Dermis blood vessel endothelial cell (primary cell): ENCODE measurements at places on chromosomes 5 and 9. TPM values are rescaled to one million over a fixed set of nuclear protein-coding genes. Genes with fewer than 3 reads are reported as not detected.

- no peak for DNase-seq
Measured at GRCh38 chr5:113195771-113196170, 219.2 kb downstream of the DCP2 start.

- DNase-seq: peak; percentile 34
Measured at GRCh38 chr5:132639706-132640130, 18.3 kb upstream of the IL13 start.

DNA sequence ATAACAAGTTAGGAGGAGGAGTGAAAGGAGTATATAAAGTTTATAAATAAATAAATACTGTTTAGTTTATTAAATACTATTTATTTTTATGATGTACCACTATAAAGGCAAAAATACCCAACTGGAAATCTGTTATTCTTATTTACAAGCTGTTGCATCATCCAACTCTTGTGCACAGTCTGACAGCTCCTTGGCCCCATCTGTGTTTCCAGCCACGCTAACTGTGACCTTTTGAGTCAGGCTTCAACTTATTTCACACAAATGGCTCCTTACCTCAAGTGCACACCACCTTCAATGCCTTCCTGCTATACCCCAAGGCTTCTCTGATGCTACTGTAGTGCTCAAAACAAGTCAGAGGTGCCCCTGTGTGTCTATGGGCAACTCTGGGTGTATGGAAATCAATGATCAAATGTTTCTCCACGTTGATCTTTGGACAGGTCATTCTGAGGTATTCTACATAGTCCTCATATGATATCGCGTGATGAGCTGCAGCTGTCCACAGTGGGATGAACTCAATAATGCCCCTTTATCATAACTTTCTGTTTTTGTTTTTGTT is 303.2 kb upstream of the GRAMD2B start:
- no peak for DNase-seq

- DNase-seq: peak; percentile 94
Measured at GRCh38 chr5:57383093-57383861, 99.3 kb downstream of the ACTBL2 start.

GRCh38 chr9:114511978-114512874 is 7.0 kb upstream of the WHRN start:
- peak; percentile 26 for DNase-seq

GRCh38 chr9:98215821-98216220 is 23.4 kb upstream of the CORO2A start:
- peak; percentile 63 for DNase-seq

- peak; percentile 33 for DNase-seq
Measured at GRCh38 chr9:88537761-88538091, 2.7 kb downstream of the NXNL2 start.

- DNase-seq: no peak
Measured at GRCh38 chr9:116891424-116891823, 204.3 kb downstream of the TRIM32 start.

DNA sequence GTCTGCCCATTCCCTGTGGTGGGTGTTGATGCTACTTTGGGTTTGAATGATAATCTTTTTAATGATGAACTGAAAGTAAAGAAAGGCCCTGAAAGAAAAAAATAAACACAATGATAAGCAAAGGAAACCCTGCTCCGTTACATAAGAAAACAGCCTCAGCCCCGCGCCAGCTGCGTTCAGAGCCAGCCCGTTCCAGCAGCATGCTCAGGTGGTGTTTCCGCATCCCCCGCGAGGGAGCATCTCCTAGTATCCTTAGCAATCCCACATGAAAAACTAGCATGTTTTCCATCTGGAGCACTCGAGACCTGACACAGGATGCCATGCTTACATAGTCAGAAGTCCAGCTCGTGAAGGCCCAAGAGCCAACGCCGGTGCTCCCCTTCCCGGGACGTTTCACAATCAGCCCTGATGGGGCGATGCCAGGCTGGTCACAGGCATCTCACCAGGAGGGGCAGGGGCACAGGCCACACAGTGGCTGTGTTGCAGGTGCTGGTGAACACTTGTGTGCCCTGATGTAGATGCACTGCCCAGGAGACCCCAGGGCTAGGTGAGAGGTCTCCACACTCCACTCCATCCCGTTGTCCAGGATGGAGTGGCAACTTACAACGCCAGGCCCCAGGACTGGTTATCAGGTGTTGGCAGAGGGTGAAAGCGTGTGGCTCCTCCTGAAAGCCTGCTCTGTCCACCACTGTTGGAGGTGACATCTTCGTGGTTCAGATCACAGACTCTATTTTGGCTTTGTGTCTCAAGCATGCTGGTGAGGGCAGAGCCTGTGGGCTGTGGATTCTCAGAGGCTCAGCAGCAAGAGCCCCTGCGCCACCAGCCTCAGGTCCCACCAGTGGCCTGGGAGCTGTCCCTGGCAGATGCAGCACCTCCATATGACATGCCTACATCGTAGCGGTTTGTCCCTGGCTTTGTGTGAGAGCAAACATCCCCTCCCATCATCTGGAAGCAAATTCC is 246.8 kb upstream of the IRX1 start:
- DNase-seq: no peak

LCN10 gene
- 0.05 TPM in 1 of 2 replicates, not detected in the other for total RNA-seq

PDCD1LG2 gene
- 3.4 and 4.4 TPM in 2 replicates for total RNA-seq

GFI1B gene
- total RNA-seq: not detected in 2 replicates

ADAMTS13 gene
- total RNA-seq: 0.84 and 1.0 TPM in 2 replicates

CTXN3 gene
- not detected in 2 replicates for total RNA-seq

PCDHGA5 gene
- total RNA-seq: 0.74 and 0.85 TPM in 2 replicates

LECT2 gene
- not detected in 2 replicates for total RNA-seq
